PC-9 (cell line): ENCODE measurements at places on chromosomes 7 and 10. TPM values are rescaled to one million over a fixed set of nuclear protein-coding genes. Genes with fewer than 3 reads are reported as not detected.

- H3K27me3 ChIP-seq, result no peaks in the 10 kb centered on the region
- no peak for DNase-seq
- H3K27ac ChIP-seq, result no peak overlapping the region
- H3K4me3 ChIP-seq, result no peak overlapping the region
- no peaks in the 10 kb centered on the region for H3K4me1 ChIP-seq
Observed at GRCh38 chr7:69433081-69433480, 165.2 kb upstream of the AUTS2 start.

ZNF488 gene
- total RNA-seq, result 11.4 and 18.1 TPM in 2 replicates

GRCh38 chr10:100731407-100732240 is 13.8 kb upstream of the PAX2 start:
- no peak overlapping the region for H3K27ac ChIP-seq
- no peaks in the 10 kb centered on the region for H3K4me1 ChIP-seq
- peaks cover 33% of the 10 kb centered on the region for H3K27me3 ChIP-seq
- DNase-seq, result no peak

CD36 gene
- total RNA-seq, result 0.28 and 1.3 TPM in 2 replicates

DNA sequence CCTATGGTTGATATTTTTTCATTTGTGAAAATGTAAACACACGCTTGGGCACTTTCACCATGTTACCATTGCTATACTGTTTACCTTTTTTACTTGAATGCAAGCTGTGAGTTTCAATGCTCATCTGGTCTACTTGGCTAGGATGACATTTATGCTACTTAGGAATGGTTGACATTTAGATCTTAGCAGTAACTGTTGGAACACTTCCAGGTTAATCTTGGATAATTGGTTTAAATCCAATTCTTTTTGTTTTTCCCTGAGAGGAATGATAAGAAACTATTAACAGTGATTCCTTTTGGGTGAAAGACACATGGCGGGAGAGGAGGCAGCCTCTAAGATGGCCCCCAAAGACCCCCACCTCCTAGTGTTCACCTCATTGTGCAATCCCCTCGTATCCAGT is 51.4 kb upstream of the AMPH start:
- no peak for DNase-seq
- no peak overlapping the region for H3K27ac ChIP-seq
- H3K36me3 ChIP-seq, result no peaks in the 10 kb centered on the region
- H3K4me3 ChIP-seq, result no peak overlapping the region
- peaks cover 70% of the 10 kb centered on the region for H3K27me3 ChIP-seq

- no peaks in the 10 kb centered on the region for H3K36me3 ChIP-seq
- no peak overlapping the region for H3K4me3 ChIP-seq
- no peaks in the 10 kb centered on the region for H3K4me1 ChIP-seq
Observed at GRCh38 chr7:69564454-69565417, 33.5 kb upstream of the AUTS2 start.

GRCh38 chr7:83452256-83452655 is 196.7 kb downstream of the SEMA3E start:
- no peak overlapping the region for H3K27ac ChIP-seq
- H3K4me1 ChIP-seq, result no peaks in the 10 kb centered on the region
- H3K36me3 ChIP-seq, result no peaks in the 10 kb centered on the region
- no peaks in the 10 kb centered on the region for H3K27me3 ChIP-seq
- DNase-seq, result no peak

DNA sequence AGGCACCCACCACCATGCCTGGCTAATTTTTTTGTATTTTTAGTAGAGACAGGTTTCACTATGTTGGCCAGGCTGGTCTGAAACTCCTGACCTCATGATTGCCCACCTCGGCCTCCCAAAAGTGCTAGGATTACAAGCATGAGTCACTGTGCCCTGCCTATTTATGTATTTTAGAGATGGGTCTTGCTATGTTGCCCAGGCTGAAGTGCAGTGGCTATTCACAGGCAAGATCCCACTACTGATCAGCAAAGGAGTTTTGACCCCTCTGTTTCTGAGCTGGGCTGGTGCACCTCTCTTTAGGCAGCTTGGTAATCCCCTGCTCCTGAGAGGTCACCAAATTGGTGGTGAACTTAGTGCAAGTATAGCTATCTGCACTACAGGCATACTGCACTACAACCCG is 6.2 kb downstream of the ABHD11 start:
- H3K36me3 ChIP-seq, result peaks cover 13% of the 10 kb centered on the region; the same call in 1 of the 2 replicates
- H3K4me3 ChIP-seq, result no peak overlapping the region
- H3K4me1 ChIP-seq, result peaks cover 24% of the 10 kb centered on the region
- H3K27me3 ChIP-seq, result no peaks in the 10 kb centered on the region
- H3K27ac ChIP-seq, result no peak overlapping the region

ING3 gene
- 10.9 and 16.4 TPM in 2 replicates for total RNA-seq
